ENCODE measurements at places on chromosomes 11 and 22. TPM values are rescaled to one million over a fixed set of nuclear protein-coding genes. Genes with fewer than 3 reads are reported as not detected.

APLNR gene
- total RNA-seq: 32.9 TPM

DGCR6 gene
- total RNA-seq: 33.6 TPM

KCNK4 gene
- total RNA-seq: 7.0 TPM

GAB4 gene
- not detected for total RNA-seq

C1QTNF4 gene
- total RNA-seq: 78.9 TPM

TYR gene
- total RNA-seq: not detected

SLC22A12 gene
- not detected for total RNA-seq

SMTNL1 gene
- total RNA-seq: not detected

ACR gene
- 0.93 TPM for total RNA-seq

SNX19 gene
- 89.6 TPM for total RNA-seq

FIBIN gene
- 11.2 TPM for total RNA-seq

CD3G gene
- total RNA-seq: not detected

TLCD5 gene
- 20.3 TPM for total RNA-seq

SLC22A8 gene
- 5.6 TPM for total RNA-seq

SNX32 gene
- 35.8 TPM for total RNA-seq

SORL1 gene
- 305 TPM for total RNA-seq

CBLIF gene
- total RNA-seq: not detected

GAL3ST3 gene
- total RNA-seq: 10.8 TPM

MAP6 gene
- total RNA-seq: 118 TPM

GAL gene
- total RNA-seq: 1.5 TPM

MS4A13 gene
- total RNA-seq: not detected
